ENCODE measurements at places on chromosomes 4 and X.

- DNase-seq: no peak
Measured at GRCh38 chr4:125573368-125573767, 258.6 kb downstream of the FAT4 start.

GRCh38 chrX:26918631-26919030 lies 544.5 kb downstream of the PPP4R3C start:
- no peak for DNase-seq

DNA sequence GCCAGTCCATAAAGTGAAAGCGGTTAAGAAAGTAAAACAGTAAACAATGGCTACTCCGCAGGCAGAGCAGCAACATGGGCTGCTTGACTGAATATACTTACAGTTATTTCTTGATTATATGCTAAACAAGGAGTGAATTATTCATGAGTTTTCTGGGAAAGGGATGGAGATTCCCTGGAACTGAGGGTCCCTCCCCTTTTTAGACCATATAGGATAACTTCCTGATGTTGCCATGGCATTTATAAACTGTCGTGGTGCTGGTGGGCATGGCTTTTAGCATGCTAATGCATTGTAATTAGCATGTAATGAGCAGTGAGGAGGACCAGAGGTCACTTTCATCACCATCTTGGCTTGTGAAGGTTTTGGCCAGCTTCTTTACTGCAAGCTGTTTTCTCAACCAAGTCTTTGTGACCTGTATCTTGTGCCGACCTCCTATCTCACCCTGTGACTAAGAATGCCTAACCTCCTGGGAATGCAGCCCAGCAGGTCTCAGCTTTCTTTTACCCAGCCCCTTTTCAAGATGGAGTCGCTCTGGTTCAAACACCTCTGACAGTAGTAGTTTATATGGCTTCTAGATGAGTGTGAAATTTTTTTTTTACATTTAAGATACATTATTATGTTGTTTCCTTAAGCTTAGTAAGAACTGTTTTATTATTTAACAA lies 514.8 kb upstream of the TENM3 start:
- DNase-seq: no peak

DNA sequence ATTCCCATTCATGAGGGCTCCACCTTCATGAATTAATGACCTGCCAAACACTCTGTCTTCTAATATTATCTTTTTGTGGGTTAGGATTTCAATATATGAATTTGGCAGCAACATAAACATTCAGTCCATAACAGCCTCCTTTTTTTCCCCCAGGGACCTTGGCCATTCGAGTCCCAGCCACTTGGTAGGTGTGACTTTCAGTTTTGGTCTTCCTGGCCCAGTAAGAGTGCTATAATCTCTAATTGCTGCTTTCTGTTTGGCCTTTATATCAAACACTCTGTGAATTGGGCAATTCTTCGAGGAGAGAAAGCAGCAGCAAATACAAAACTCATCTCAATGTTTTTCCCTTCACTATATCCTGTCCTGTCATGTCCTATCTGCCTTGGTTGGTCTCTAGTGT lies 12.4 kb upstream of the RADX start:
- no peak for DNase-seq

DNA sequence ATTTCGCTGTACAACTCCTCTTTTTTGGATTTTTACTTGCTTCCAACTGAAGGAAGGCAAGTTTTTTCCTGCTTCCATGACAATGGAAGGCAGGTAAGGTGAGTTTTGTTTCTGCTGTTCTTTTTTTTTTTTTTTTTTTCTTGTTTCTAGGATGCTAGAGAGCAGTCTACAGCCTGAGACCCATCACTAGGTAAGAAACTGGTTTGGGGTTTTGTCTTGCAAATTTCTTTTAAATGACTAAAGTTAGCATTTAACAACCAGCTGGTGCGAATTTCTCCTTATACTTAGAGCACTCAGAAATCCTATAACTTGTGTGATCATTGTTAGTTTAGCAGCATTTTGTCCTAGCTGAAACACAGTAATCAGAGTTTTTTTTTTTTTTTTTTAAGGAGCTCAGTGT lies 378.4 kb upstream of the CNKSR2 start:
- no peak for DNase-seq

GRCh38 chr4:76584241-76585152 lies 149.5 kb downstream of the SHROOM3 start:
- DNase-seq: no peak

DNA sequence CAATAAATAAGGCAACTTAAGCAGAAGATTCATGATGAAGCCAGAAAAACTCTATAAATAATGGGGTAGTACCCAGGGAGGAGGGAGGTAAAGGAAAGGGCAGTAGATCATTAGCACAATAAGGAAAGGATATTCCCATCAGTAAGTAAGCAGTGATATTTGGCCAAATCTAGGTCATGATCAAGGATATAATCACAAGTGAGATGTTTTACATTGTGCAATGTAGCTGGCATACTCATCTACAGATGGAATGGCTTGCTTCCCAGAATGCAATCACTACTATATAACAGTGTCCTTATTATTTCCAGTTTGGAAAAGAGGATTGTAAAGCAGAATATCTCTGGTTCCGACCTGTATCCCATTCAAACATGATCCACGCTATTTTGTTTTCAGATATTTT lies 483.4 kb downstream of the RPA4 start:
- DNase-seq: no peak

- DNase-seq: no peak
Measured at GRCh38 chr4:17761062-17761461, 20.4 kb downstream of the FAM184B start.

DNA sequence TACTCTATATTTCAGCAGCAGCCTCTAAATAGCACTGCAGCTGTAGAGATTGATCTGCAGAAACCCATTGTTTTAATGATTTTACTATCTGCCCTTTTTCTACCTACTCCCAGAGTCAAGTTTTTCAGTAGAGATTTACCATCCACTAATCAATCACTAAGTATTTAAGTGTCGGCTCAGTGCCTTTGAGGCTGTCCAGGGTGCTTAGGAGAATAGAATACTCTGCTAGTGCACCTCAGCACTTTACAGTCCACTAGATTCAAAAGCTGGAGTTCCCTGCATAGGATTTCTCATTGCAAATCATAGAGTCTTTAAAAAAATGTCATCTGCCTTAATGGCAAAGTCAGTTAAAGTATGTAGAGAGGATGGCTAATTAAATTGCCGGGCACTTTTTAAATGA lies 29.6 kb upstream of the ANAPC4 start:
- DNase-seq: no peak

GRCh38 chr4:109290918-109291317 lies 11.5 kb downstream of the COL25A1 start:
- no peak for DNase-seq

GRCh38 chrX:9023293-9023692 lies 10.6 kb downstream of the FAM9B start:
- DNase-seq: no peak

- DNase-seq: no peak
Measured at GRCh38 chr4:168057412-168057811, 34.9 kb upstream of the ANXA10 start.

DNA sequence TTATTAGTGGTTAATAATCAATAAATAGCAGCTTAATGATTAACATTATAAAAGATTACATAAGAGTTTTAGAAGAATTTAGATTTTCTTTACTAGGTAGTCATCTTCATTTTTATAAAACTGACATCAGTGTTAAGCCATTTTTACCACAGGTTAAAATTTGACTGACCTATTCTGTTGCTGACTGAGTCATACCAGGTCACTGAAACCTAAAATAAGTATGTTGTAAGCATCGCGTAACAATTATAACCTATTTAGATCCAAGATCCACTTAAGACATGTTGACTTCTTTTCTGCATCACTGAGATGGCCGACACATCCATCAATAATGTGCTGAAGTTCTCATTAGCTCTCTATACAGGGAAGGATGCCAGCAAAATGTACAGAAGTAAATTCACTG lies 36.7 kb downstream of the ARX start:
- DNase-seq: no peak

DNA sequence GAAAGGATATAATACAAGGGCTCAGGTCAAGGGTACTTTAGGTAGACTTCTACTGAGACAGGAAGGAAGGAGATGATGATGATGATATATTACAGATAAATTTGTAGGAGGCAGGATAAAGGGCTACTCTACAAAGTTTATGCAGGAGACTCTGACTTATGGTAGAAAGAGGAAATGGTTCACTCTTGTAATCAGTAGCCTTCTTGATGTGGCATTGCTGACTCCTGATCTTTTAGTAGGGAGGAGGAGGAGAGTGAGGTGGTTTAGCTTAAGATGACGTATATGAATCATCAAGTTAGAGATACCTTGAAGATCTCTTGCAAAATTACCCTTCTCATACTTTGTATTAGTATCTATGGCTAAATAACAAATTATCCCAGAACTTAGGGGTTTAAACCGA lies 4.7 kb downstream of the BLTP1 start:
- DNase-seq: no peak

- no peak for DNase-seq
Measured at GRCh38 chr4:122309988-122310626, 68.7 kb upstream of the ADAD1 start.

- DNase-seq: no peak
Measured at GRCh38 chr4:150583287-150584110, 1.5 kb downstream of the MAB21L2 start.

DNA sequence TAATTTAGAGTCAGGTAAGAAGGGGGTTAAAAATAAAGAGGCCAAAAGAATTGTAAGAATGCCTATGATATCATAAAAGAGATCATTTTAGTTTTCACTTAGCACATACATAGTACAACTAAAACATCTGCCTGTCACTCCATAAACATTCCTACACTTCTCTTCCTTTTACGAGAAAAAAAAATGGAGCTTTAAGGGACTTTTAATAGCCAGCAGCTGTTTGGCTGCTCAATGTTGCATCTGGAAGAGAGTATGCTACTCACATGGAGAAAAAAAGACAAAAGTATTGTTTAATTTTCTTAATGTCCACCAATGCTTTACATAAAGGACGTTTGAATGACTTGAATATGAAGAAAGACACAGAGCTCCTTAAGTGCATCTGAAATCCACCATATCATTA lies 48.7 kb upstream of the TNIP3 start:
- DNase-seq: no peak

DNA sequence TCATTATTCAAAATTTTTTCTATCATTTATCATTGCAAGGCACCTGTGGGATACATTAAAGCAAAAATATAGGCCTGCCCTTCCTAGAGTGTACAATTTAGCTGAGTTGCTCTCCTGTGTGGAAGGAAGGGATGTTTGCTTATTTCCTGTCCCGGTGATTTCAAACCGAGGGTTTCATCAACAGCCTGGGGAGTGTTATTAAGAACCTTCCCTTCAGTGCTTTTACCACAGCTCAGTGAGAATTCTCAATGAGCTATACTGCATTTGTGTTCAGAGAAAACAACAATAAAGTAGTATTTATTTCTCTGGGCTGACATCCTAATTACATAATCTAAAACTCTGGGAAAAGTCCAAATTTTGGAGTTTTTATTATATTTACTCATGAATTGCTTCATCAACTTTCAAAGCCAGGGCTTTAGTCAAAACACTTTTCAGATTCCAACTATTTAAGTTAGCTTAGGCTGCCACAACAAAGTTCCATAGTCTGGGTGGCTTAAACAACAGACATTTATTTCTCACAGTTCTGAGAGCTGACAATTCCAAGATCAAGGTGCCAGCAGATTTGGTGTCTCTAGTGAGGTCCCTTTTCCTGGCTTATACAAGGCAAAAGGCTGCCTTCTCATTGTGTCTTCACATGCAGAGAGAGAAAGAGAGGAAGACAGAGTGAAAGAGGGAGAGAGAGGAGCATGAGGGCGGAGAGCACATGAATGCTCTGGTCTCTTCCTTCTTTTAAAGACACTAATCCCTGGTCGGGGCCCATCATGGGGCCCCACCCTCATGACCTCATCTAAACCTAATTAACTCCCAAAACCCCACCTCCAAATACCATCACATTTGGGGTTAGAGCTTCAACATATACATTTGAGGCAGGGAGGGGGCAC lies 62.6 kb downstream of the MMRN1 start:
- no peak for DNase-seq

- no peak for DNase-seq
Measured at GRCh38 chrX:11342673-11343072, 49.5 kb downstream of the AMELX start.

DNA sequence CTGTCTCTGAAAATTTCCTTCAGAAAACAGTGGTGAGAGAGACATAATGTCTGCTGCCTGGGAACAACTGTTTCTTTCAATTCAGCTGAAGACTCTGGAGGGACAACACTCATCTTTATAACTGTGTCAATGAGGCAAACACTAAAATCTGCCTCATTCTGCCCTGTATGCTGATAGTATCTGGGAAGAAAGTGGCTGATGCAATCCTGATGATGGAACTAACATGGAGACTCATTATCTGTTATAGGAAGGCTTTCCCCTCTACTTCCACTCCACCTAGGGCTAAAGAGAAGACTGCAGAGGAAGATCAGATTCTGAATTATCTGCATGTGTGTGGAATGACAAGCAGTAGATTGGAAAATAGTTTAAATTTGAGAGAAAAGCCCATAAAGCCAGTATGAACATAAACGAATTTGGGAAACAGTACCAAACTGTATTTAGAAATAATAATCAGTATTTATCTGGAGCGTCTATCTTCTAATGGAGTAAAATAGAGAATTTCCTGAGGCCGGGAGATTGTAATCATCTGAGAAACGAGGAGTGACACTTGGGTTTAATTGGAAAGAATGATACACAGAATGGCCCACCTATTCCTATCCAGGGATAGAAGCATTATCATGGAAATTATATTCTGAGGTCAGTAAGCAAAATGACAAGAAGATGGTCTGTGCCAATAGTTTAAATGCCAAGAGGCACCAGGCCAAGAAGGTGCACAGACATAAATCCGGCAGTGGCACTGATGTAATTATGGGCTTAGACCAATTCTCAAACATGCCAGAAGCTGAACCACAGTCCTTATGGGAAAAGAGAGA lies 85.4 kb downstream of the SHISA3 start:
- no peak for DNase-seq

GRCh38 chr4:183825346-183825745 lies 79.8 kb upstream of the STOX2 start:
- DNase-seq: no peak

- no peak for DNase-seq
Measured at GRCh38 chr4:34964613-34965012, 1279.7 kb downstream of the ARAP2 start.

DNA sequence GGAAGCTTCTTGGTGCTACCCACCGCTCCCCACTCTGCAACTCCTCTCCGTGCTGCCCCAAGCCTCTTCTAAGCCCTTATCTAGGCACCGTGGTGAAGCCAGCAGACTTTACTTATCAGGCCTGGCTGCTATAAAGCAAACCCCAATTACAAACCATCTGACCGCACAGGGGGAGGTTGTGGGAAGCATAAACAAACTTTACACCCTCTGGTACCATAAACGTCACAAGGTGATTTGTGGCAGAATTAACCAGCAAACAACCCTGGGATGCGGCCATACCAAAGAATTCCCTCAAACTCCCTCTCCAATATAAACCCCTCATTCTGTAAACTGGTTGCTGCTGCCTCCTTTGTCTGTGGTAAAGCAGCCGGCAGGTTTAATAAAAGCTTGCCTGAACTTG lies 55.2 kb downstream of the MAGEC2 start:
- DNase-seq: no peak

DNA sequence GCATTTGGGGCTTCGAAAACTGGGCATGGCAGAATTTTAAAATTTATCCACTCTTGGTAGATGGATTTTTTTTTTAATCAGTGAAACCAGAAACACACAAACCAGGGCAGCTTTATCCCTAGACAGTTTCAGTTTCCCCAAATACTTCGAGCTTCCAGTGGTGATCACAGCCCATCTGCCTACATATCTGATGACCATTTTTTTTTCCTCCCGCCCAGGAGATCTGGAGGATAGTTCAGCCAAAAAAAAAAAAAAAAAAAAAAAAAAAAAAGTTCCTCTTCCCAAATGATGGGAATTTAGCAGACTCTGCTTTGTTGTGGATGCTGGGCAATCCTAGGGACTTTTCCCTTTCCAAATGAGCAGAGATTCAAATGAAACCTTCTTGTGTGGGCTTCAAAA lies 1.0 kb upstream of the TBC1D9 start:
- no peak for DNase-seq

Data from stimulated activated CD4-positive, alpha-beta T cell treated with anti-CD3 and anti-CD28 coated beads, Interleukin-15, amount 100 ng/mL, for 1 hour (primary cell).